Mesothelial cell of epicardium (in vitro differentiated cells): ENCODE measurements at places on chromosomes 2 and 18. TPM values are rescaled to one million over a fixed set of nuclear protein-coding genes. Genes with fewer than 3 reads are reported as not detected.
A peak's percentile ranks its signal among the peaks of the same experiment; 100 is the strongest.

GRCh38 chr2:207121784-207122183, 44.0 kb downstream of the KLF7 start:
- DNase-seq, result no peak

GRCh38 chr18:45463451-45463850, 151.8 kb upstream of the SLC14A2 start:
- no peak for DNase-seq

DNA sequence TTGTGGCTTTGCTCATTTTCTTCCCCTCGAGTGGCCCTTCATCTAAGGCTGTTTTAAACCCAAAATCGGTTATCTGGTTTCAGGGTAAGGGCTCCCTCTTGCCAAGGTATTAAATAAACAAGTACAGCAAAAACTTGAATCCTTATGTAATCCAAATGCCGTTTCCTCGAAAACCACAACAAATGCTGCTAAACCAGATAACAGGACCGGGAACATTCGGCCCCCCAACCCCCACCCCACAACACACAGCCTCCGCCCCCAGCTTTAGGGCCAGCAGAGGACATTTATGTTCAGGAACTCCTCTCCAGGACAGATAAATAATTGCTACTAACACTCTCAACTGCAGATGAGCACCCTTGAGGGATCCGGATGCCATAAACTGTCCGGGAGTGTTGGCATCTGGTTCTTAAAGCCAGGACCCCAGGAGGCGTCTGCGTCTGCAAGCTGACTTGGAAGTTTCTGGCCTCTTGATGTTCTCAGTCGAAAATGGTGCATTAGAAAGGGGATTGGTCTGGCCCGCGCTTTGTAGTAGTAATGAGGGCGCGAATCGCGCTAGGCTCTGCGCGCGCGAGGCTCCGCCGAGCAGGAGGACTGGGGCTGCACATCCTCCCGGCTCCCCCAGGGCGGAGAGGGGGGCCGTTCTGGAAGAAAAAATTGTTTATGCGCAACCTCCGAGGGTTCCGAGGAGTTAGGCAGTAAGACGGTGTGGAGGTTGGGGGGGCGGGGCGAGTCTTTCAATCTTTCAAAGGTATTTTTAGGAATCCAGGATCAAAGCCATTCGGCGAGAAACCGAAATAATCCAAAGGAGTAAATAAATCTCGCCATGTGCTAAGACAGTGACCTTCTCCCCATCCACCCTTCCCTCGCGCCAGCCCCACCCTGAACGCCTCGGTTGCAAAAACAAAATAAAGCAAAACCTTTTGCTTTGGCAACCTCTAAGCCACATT, 3.9 kb upstream of the ID2 start:
- DNase-seq, result peak; percentile 76

GRCh38 chr2:97936199-97936598, 59.5 kb downstream of the TMEM131 start:
- DNase-seq, result no peak

- no peak for DNase-seq
These were observed 101.7 kb downstream of the ANKRD44 start for GRCh38 chr2:197208841-197209240.

DNA sequence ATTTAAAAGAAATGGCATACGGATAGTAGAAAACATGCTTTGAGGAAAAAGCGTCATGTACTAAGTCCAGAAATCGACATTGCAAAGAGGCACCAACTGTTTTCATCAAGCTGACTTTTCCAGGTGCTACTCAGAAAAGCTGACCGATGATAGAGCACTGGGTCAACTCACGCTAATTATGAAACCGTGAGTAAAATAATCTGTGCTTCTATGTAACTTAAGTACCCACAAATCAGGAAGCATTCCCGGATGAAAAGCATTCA, 353 bp upstream of the NUP35 start:
- DNase-seq, result no peak

- DNase-seq, result no peak
These were observed 43.4 kb downstream of the CABLES1 start for GRCh38 chr18:23178661-23179081.

DNA sequence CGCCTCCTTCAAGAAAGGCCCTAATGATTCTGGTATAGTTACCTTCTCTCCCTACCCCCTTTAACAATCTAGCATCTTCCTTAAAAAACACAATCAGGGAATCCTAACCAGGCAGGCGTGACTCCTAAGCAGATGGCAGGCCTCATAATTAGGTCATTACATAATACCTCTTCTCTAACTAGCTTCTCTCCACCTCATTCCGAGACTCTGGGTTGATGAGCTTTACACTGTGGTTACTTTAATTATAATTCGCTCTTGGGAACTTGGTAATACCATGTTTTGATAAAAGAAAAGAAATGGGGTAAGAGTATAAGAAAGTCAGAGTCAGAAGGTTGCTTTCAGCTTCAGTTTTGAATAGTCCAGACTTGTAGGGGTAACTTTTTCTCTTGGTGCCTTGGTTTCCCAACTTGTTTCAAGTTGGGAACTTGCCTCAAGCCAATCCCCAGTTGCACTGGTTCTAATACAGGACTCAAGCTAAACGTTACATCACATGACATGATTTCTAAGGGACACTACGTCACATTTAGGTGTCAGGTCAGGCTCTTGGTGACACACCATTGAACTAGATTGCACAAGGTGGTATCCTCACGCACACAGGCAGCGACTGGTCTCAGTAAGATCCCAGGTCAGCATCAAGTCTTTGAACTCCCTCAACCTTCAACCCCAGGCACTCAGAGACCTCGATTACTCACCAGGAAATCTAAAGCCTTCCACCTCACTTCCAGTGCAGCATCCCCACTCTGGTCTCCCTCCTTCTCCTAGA, 59.2 kb downstream of the AAK1 start:
- DNase-seq, result no peak

GRCh38 chr18:75365837-75366236, 61.7 kb downstream of the SMIM21 start:
- DNase-seq, result no peak

- DNase-seq, result no peak
These were observed 54.2 kb upstream of the FZD5 start for GRCh38 chr2:207823865-207824264.

Gene FBXO48
- total RNA-seq, result 0.72 to 0.77 TPM (median 0.75 TPM) in 3 replicates

Gene FTCDNL1
- 1.5 to 2.1 TPM (median 1.5 TPM) in 3 replicates for total RNA-seq

Gene ARHGEF4
- 20.9 to 25.5 TPM (median 23.9 TPM) in 3 replicates for total RNA-seq

Gene CPLX4
- total RNA-seq, result not detected in 3 replicates

Gene UGT1A4
- not detected in 3 replicates for total RNA-seq

Gene CPO
- 0.18 TPM in 1 of 3 replicates, not detected in the others for total RNA-seq

Gene CCDC68
- not detected in 3 replicates for total RNA-seq

Gene RAB17
- total RNA-seq, result 10.6 to 12.7 TPM (median 11.0 TPM) in 3 replicates

Gene ZBTB7C
- total RNA-seq, result 7.0 to 9.1 TPM (median 7.4 TPM) in 3 replicates

Gene SERPINB4
- not detected in 3 replicates for total RNA-seq
